Natural killer cell (primary cell): ENCODE measurements at places on chromosomes 6 and 20.
A peak's percentile ranks its signal among the peaks of the same experiment; 100 is the strongest.

- DNase-seq = no peak
Measured at GRCh38 chr6:102300350-102300749, 906.8 kb downstream of the GRIK2 start.

GRCh38 chr20:21125072-21125848 is 622 bp upstream of the KIZ start:
- DNase-seq = no peak

DNA sequence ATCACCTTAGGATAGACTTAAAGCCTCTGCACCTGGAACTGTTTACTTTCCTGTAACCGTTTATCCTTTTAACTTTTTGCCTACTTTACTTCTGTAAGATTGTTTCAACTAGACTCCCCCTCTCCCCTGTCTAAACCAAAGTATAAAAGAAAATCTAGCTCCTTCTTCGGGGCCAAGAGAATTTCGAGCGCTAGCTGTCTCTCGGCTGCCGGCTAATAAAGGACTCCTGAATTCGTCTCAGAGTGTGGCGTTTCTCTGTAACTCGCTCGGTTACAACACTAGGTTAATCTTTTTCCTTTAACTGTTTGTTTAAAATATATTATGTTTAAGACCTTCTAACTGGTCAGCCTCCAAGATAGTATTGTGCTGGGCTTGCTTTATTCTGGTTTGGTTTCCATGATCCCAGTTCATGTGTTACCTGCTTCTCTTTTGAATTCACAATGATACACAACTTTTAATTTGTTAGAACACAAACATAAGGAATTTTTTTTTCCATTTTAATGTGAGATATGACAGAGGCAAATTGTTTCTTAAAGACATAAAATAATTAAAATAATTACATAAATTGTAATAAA is 8.7 kb upstream of the NQO2 start:
- no peak for DNase-seq

DNA sequence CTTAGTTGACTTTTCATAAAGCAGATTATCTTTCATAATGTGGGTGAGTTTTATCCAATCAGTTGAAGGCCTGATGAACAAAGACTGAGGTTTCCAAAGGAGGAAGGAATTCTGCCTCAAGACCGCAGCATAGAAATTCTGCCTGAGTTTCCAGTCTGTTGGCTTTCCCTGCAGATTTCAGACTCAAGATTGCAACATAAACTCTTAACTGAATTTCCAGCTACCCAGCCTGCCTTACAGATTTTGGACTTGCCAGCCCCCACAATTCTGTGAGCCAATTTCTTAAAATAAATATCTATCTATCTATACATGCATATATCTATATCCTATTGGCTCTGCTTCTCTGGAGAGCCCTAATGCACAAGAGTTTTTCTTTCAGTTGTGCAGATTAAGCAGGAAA is 57.3 kb upstream of the SMLR1 start:
- no peak for DNase-seq

- no peak for DNase-seq
Measured at GRCh38 chr20:47093320-47093966, 198.8 kb downstream of the EYA2 start.

DNA sequence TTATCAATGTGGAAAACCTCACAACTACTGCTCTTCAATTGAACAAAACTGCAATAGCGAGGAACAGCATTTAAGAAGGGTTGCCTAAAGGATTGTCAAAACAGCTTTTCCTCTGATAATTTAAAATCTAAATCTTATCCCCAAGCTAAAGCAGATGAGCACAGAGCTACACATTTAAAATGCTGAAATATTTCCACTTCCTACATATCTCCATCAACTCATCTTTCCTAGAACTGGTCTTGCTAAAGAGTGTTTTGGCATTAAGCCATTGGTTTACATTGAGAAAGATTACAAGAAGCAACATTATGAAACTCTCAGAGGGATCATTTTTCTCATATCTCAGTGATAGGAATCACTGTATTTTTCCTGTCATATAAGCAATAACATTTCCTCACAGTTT is 3.6 kb downstream of the OR10C1 start:
- no peak for DNase-seq

DNA sequence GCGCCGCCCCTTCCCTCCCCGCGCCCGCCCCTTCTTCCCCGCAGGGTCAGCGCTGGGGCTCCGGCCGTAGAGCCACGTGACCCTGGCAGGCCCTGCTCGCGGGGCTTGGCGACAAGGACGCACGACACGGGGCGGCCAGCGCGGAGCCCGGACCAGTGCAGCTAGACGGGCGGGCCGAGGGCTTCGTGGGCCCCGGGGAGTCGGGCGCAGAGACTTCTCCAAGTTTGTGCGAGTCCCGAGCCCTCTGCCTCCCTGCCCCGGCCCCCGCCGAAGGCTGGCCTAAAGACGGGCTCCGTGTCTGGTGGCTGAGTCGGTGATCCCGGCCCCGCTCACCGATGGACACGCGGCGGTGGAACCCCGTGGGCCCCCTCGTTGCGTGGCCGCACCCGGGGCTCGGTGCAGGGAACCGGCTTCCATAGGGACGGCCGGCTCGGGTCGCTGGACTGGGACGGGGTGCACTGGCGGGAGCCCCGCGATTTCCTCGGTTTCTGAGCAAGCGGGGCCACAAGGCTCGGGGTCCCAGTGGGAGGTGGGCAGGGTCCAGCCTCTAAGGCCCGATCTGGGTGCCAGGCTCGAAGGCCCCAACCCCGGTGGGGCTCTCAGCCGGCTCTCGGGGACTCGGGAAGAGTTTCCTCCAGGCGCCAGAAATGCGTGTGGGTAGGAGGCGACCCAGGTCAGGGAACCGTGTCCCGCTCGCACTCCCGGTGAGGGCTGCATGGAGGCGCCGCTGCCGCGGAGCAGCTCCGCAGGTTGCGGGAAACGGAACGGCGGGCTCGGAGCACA is 452 bp upstream of the GATA5 start:
- no peak for DNase-seq

GRCh38 chr6:166598441-166599138 is 12.1 kb upstream of the RAMACL start:
- DNase-seq = no peak

DNA sequence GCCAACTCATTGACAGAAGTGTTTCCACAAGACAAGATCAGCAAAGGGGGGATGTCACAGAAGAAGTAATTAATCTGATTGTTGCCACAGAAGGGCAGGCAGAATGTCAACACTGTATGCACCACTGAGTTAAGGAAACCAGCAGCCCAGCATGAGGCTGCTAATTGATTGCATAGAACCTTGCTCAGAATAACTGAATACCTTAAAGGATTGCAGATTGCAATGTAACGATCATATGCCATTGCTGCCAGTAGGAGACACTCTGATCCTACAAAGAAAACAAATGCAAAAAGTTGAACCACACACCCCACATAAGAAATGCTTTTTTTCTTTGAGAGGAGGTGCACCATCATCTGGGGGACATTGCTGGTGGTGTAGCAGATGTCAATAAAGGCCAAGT is 13.1 kb downstream of the OR5V1 start:
- no peak for DNase-seq

DNA sequence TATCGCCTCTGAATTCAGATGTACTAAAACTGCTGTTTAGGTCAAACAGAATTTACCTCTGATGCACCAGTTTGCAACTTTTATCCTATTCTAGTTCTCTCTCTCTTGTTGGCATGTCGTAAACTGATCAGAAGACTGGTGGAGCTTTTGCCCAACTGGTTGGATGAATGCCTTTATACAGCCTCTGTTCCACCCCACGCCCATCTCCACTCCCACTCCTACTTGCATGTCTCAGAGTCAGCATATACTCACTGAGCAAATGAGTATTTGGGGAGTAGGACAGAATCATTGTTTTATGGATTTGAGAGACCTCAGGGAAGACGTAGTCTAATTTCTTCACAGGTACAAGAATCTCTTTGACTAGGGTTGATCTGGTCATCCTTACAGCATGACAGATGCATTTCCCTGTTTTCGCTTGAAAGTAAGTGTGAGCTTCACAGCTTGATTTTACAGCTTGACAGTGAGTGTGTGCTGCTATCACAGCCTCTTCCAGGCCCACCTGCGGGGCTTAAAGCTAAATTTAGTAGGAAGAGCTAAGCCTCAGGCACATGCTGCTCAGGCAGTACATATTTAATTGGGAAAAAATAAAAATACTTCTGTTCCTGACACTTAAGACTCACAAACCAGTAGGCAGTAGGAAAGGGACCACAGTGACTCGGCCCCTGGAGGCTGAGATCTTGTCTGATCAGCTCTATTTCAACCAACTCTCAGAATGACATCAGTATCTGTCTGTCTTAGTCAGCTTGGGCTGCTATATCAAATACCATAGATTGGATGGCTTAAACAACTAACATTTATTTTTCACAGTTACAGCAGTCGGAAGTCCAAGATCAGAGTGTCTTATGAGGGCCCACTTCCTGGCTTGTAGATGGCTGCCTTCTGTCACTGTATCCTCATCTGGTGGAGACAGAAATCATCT is 30.4 kb downstream of the TRMT6 start:
- peak; percentile 4 for DNase-seq

GRCh38 chr6:108872575-108872974 is 24.4 kb downstream of the ARMC2 start:
- DNase-seq = no peak

GRCh38 chr6:54014440-54014839 is 96.8 kb upstream of the MLIP start:
- DNase-seq = no peak

- DNase-seq = peak; percentile 13
Measured at GRCh38 chr20:39885975-39886649, 802.9 kb downstream of the MAFB start.

DNA sequence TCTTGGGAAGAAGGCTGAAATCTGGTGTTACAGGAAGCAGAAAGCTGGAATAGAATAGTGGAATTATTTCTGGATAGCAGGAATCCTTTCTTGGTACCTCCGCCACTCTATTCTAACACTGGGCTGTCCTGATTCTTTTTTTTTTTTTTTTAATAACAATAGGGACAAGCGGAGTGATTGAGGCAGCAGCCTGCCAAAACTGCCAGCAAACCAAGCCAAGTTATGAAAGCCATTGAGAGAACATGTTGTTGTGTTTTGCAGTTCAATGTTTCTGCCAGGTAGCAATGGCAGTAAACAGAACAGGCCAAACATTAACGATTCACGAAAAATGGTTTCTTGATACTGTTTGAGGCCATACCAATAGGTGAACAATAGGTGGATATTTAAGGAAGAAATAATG is 47.1 kb downstream of the SLC26A8 start:
- DNase-seq = no peak

- no peak for DNase-seq
Measured at GRCh38 chr20:62319346-62319909, 16.6 kb downstream of the ADRM1 start.
